ENCODE measurements at places on chromosomes 2 and 18. TPM values are rescaled to one million over a fixed set of nuclear protein-coding genes. Genes with fewer than 3 reads are reported as not detected.

The ALMS1 gene
- polyA plus RNA-seq, result 10.7 TPM

DNA sequence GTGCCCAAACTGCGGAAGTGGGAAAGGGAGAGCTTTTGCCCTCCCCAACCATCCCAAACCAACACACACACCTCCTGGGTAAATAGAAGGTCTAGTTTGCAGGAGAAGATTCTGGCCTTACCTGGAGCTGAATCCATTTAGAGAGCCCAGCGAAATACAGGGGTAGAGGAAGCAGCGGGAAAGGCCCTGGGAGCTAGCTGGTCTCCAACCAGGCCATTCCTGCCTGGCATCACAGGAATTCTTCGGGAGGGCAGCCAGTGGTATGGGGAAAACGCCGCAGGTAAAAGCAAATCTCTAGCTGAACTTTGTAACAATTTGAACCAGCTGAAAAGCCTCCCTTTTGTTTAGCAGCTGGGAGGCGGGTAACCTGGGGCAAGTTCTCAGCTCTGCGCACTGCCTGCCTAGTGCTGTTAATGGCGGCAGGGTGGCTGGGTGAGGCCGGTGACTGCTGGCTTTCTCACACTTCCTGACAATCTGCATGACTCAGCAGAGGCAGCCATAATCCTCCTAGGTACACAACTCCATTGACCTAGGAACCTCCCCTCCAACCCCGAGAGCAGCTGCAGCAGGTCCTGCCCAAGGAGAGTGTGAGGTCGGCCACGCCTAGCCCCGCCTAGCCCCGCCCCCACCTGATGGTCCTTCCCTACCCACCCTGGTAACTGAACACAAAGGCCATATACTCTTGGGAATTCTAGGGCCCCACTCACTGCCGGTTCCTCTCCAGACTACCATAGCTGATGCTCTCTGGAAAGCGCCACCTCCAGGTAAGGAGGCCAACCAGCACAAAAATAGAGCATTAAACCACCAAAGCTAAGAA is 483.8 kb upstream of the REG3G start:
- DNase-seq, result no peak

The OR6B2 gene
- polyA plus RNA-seq, result not detected

DNA sequence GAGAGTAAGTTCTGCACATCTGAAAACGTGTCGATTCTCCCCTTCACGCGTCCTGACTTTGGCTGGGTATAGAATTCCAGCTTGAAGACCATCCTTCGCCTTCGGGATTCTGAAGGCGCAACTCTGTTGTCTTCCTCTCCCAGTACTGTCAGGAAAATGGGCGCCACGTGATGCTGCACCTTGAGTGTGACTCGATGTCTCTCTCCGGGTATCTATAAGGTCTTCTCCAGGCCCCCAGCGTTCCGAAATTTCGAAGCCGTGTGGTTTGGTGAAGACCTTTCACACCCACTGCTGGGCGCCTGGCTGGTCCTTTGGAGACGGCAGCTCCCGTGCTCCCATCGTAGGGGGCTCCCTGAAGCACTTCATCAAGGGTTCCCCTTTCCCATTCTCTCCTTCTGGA is 203.7 kb downstream of the HDAC4 start:
- DNase-seq, result no peak

The RUFY4 gene
- polyA plus RNA-seq, result 0.09 TPM

- DNase-seq, result no peak
Observed at GRCh38 chr18:79940126-79940813, 11.2 kb downstream of the SLC66A2 start.

The CTAGE1 gene
- not detected for polyA plus RNA-seq

DNA sequence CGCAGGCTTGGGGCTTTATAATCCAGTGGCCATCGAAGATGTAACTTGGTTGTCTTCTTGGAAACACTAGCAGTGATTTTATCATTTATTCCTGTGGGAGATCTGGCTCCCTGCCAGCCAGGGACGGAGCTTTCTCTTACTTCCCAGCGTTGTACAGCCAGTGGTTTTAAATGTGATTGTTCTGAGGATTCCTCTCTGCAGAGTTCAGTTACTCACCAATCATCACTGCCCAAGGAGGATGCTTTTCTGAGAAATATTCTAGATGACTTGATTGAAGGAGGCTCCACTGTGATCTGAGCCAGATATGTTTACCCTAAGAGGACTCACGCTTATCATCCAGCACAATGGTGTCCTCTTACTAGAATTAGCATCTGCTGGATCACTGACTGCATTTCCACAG is 744.3 kb downstream of the RNF144A start:
- DNase-seq, result no peak

DNA sequence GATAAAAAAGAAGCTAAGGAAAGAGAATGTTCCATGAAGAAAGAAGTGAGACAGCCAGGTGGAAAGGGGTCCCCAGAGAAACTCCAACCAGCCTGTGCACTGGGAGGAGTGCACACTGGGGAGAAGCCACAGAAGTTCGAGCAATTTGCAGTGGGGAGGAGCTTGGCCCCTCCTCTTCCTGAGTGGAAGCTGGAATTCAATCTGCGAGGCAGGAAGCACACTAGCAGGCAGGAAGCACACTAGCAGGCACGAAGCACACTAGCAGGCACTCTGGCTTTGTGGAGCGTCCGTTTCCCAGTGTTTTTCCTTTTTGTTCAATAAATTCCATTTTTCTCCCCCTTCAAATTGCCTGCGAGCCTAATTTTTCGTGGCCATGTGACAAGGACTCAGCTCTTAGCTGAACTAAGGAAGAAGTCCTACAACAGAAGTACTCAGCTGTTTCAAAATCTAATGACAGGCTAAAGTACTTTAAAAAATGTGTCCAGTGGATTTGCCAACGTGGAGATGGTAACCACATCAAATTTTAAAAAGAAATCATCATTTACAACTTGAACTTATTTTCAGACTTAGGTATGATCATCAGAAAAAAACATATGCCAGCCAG is 21.4 kb upstream of the SPIRE1 start:
- no peak for DNase-seq

DNA sequence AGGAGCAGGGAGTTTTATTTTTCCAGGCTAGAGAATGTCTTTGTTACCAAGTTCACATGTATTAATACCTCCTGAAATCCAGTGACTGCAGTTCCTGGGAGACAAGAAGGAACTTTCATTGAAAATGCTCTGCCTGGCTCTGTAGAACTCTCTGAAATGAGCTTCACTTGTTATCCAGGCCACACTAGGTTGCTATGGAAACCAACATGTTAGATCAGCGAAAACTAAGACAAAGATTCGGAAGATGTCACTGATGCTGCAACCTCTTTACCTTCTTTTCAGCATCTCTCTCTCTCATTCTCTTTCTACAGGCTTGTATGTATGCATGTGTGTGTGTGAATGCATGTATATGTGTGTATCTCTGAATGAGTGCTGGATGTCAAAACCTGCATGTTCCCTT is 218.5 kb downstream of the TRIB2 start:
- no peak for DNase-seq

- no peak for DNase-seq
Observed at GRCh38 chr18:70641156-70641775, 352.4 kb downstream of the SOCS6 start.

- no peak for DNase-seq
Observed at GRCh38 chr2:219405958-219406860, 12.0 kb upstream of the DES start.

The RAB6C gene
- polyA plus RNA-seq, result 0.08 TPM

The PRKAG3 gene
- not detected for polyA plus RNA-seq

- no peak for DNase-seq
Observed at GRCh38 chr2:202429164-202429980, 53.2 kb downstream of the BMPR2 start.

- no peak for DNase-seq
Observed at GRCh38 chr2:30645081-30645744, 162.0 kb downstream of the CAPN13 start.

The CAVIN2 gene
- polyA plus RNA-seq, result 129 TPM

The PAIP2B gene
- polyA plus RNA-seq, result 4.2 TPM

The NYAP2 gene
- polyA plus RNA-seq, result 0.01 TPM

DNA sequence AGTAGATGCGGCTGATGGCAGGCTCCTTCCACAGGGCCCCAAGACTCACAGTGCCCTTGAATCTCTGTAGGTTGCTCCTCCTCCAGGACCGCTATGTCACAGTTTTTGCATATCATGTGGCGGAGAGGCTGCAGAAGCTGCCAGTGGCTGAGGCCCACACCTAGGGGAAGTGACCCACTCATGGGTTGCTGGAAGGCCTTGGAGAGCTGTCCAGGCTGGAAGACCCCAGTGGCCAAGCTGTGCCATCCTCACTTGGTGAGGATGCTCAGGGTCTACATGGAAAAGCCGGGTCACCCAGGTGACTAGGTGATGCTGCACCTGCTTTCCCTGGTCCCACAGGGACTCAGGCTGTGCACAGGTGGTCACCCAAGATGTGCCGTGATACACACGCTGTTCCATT is 90.6 kb downstream of the SEPTIN10 start:
- DNase-seq, result no peak

- no peak for DNase-seq
Observed at GRCh38 chr2:26772064-26773001, 8.2 kb downstream of the SLC35F6 start.

GRCh38 chr2:159126432-159127022 is 158.1 kb downstream of the TANC1 start:
- no peak for DNase-seq

The ZNF513 gene
- polyA plus RNA-seq, result 19.9 TPM

The GYPC gene
- polyA plus RNA-seq, result 138 TPM

- DNase-seq, result no peak
Observed at GRCh38 chr2:149768320-149768799, 180.8 kb upstream of the MMADHC start.

GRCh38 chr2:171602352-171602751 is 80.1 kb downstream of the CYBRD1 start:
- DNase-seq, result no peak

DNA sequence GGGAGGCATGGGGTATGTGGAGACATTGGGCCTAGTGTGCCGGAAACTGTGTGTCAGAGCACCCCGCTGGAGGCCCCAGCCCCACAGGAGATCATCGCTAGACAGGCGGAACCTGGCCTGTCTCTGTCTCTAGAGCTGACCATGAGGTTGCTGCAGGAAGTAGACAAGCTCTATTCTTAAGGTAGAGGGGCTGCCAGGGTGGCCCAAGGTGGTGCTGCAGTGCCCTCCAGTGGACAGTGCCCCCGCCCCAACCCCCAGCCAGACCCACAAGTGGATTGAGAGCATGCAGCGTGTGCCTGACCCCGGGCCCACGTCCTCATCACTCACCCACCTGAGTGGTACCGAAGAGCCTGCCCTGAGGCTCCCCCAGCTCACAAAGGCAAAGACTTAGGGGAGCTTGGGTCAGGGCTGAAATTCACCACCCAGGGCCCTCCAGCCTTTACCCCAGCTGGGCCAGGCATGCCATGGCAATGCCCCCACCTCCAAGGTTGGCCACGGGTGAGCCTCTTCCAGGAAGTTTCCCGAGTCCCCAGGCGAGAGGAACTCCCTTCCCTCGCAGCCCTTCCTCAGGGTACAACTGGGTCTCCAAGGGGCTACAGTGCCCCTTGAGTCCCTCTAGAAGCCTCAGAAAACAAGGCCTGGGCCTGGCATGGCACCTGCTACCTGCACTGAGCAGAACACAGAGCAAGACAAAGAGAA is 155.0 kb downstream of the TTC32 start:
- DNase-seq, result no peak

Data from urinary bladder (tissue), 4 donors.